ENCODE measurements at places on chromosomes 2 and 18. TPM values are rescaled to one million over a fixed set of nuclear protein-coding genes. Genes with fewer than 3 reads are reported as not detected.

The LINC00305 gene
- total RNA-seq: not detected

The MPPE1 gene
- 22.2 TPM for total RNA-seq

The SULT1C2 gene
- 0.36 TPM for total RNA-seq

The SLC4A3 gene
- 2.9 TPM for total RNA-seq

The TNFRSF11A gene
- total RNA-seq: 6.3 TPM

The SDC1 gene
- total RNA-seq: 184 TPM

The RFTN2 gene
- total RNA-seq: not detected

The MEX3C gene
- total RNA-seq: 26.0 TPM

The REG1B gene
- not detected for total RNA-seq

The PLCL1 gene
- not detected for total RNA-seq

The PLCD4 gene
- 0.31 TPM for total RNA-seq

The PCARE gene
- total RNA-seq: not detected

The FAM98A gene
- total RNA-seq: 68.5 TPM

The MERTK gene
- 2.1 TPM for total RNA-seq

The SP140 gene
- 0.24 TPM for total RNA-seq

The FARP2 gene
- 30.9 TPM for total RNA-seq

The MYO5B gene
- total RNA-seq: 14.9 TPM

The TET3 gene
- total RNA-seq: 8.3 TPM

The WIPF1 gene
- total RNA-seq: 22.7 TPM

The IL36A gene
- not detected for total RNA-seq

The TUBA3E gene
- not detected for total RNA-seq

The FRZB gene
- 0.07 TPM for total RNA-seq

The SLC9A4 gene
- total RNA-seq: not detected

The FBXO48 gene
- total RNA-seq: 0.71 TPM

The ZNF804A gene
- not detected for total RNA-seq

The HRH4 gene
- not detected for total RNA-seq

The ABI2 gene
- 58.7 TPM for total RNA-seq

The MYO7B gene
- 0.13 TPM for total RNA-seq

The OBSL1 gene
- 22.3 TPM for total RNA-seq

The PDE11A gene
- total RNA-seq: 0.40 TPM

The MAPRE3 gene
- 12.2 TPM for total RNA-seq

The UGT1A8 gene
- not detected for total RNA-seq

The MPP4 gene
- 0.08 TPM for total RNA-seq

The SERPINB3 gene
- total RNA-seq: 0.11 TPM

The CYS1 gene
- 1.4 TPM for total RNA-seq

The GCG gene
- not detected for total RNA-seq

The POTEF gene
- total RNA-seq: not detected

The CPLX4 gene
- total RNA-seq: not detected

The NGEF gene
- total RNA-seq: 16.8 TPM

The INHBB gene
- 14.2 TPM for total RNA-seq

The GULP1 gene
- total RNA-seq: 52.8 TPM

The IL18R1 gene
- 0.99 TPM for total RNA-seq

The TEX44 gene
- not detected for total RNA-seq

The CNRIP1 gene
- 2.9 TPM for total RNA-seq

The RSAD2 gene
- total RNA-seq: 0.15 TPM

The POTEJ gene
- total RNA-seq: not detected

The KCTD18 gene
- 9.0 TPM for total RNA-seq

The ALK gene
- not detected for total RNA-seq

The DTNA gene
- 0.17 TPM for total RNA-seq

The FEV gene
- total RNA-seq: not detected

The ELOA2 gene
- not detected for total RNA-seq

The FHOD3 gene
- 2.5 TPM for total RNA-seq

The DYNAP gene
- total RNA-seq: not detected

The SEMA4F gene
- 13.7 TPM for total RNA-seq

The RGPD3 gene
- 0.13 TPM for total RNA-seq

The NPHP1 gene
- 7.2 TPM for total RNA-seq

The ZNF2 gene
- 3.7 TPM for total RNA-seq

The REG3A gene
- not detected for total RNA-seq

The GRHL1 gene
- 1.7 TPM for total RNA-seq

Data from A549 treated with DMSO at 1 μM for 4 hours (cell line).